PC-3 (cell line): ENCODE measurements at places on chromosomes 12 and 14. TPM values are rescaled to one million over a fixed set of nuclear protein-coding genes. Genes with fewer than 3 reads are reported as not detected.

GRCh38 chr14:80607430-80608190 is 333.9 kb downstream of the CEP128 start:
- no peak for DNase-seq
- H3K27me3 ChIP-seq: no peaks in the 10 kb centered on the region
- no peak overlapping the region for H3K27ac ChIP-seq
- peaks cover 23% of the 10 kb centered on the region for H3K4me1 ChIP-seq
- H3K36me3 ChIP-seq: no peaks in the 10 kb centered on the region

Gene FAM161B
- 2.8 and 3.5 TPM in 2 replicates for total RNA-seq

Gene ST8SIA1
- not detected in 2 replicates for total RNA-seq

GRCh38 chr14:22221508-22221907 is 367.5 kb downstream of the DAD1 start:
- H3K27me3 ChIP-seq: no peaks in the 10 kb centered on the region
- no peaks in the 10 kb centered on the region for H3K36me3 ChIP-seq
- peak; percentile 72 for DNase-seq
